ENCODE measurements at places on chromosomes 7 and 10. TPM values are rescaled to one million over a fixed set of nuclear protein-coding genes. Genes with fewer than 3 reads are reported as not detected.

AKR1C3 gene
- total RNA-seq, result 1,175 TPM

CALML5 gene
- not detected for total RNA-seq

PHKG1 gene
- 0.52 TPM for total RNA-seq

MORN4 gene
- 8.7 TPM for total RNA-seq

PITX3 gene
- total RNA-seq, result 0.46 TPM

ZC3HAV1L gene
- total RNA-seq, result 4.9 TPM

ZNF37A gene
- total RNA-seq, result 6.7 TPM
